ENCODE measurements at places on chromosomes 6 and 20. TPM values are rescaled to one million over a fixed set of nuclear protein-coding genes. Genes with fewer than 3 reads are reported as not detected.

- no peak within 1 kb of the TSS for H3K27ac ChIP-seq
- H3K4me1 ChIP-seq, result no peaks in the 10 kb centered on the region
- no peak within 1 kb of the TSS for H3K4me3 ChIP-seq
- peaks cover 13% of the 10 kb centered on the region for H3K27me3 ChIP-seq
- no peak for DNase-seq
Measured at GRCh38 chr6:151807513-151808370, at the start of gene ESR1. TSS of gene ESR1 (plus strand) at chr6:151807682. CDS start at chr6:151807913, 231 bp downstream.

- no peak overlapping the region for H3K4me3 ChIP-seq
- no peaks in the 10 kb centered on the region for H3K27me3 ChIP-seq
- H3K36me3 ChIP-seq, result peaks cover 85% of the 10 kb centered on the region
- peaks cover 29% of the 10 kb centered on the region for H3K4me1 ChIP-seq
- H3K27ac ChIP-seq, result peak overlapping the region; percentile 50
Measured at GRCh38 chr20:56427797-56428196, 15.7 kb downstream of the CASS4 start.

Gene PRRT1
- total RNA-seq, result 1.9 TPM

Gene MLN
- total RNA-seq, result not detected

All from K562 (cell line).